ENCODE measurements at places on chromosomes 4 and X. TPM values are rescaled to one million over a fixed set of nuclear protein-coding genes. Genes with fewer than 3 reads are reported as not detected.

The TMEM255A gene
- total RNA-seq = 2.1 TPM

The CT45A10 gene
- total RNA-seq = not detected

DNA sequence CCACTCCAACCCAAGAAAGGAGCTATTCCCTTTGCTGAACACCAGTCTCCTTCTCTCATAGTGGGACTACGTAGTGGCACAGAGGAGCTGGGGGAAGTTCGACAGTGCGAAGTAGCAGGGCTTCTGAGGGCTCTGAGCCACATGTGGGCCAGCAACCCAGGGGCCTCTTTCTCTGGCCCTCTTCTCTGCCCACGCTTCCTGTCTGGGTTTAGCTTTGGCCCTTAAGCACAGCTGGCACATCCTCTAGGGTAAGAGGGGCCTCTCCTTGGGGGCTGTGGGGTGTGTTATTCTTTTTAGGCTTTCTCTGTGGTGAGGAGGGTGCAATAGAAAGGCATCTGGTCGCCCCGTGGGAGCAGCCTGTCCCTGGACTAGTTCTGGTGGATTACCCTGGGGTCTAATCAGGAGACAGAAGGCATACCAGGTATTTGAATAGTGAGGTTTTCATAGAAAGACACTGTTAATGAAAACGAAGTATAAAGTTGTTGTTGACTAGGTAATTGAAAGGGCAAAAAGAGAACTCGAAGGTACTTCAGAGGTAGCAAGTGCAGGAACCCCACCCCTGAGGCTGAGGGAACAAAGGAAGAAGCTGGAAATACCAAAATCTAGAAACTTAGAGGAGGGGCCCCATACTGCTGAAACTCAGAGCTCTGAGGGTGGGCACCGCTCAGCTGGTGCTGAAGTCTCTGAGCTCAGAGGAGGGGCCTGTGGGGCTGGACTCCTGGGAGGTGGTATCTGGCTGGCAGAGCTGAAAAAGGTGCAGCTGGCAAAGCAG, 151.9 kb upstream of the RPS6KA3 start:
- DNase-seq = no peak

GRCh38 chr4:13611283-13611842, 16.2 kb downstream of the BOD1L1 start:
- DNase-seq = no peak

- no peak for DNase-seq
Measured at GRCh38 chrX:39645178-39645895, 452.4 kb downstream of the BCOR start.

DNA sequence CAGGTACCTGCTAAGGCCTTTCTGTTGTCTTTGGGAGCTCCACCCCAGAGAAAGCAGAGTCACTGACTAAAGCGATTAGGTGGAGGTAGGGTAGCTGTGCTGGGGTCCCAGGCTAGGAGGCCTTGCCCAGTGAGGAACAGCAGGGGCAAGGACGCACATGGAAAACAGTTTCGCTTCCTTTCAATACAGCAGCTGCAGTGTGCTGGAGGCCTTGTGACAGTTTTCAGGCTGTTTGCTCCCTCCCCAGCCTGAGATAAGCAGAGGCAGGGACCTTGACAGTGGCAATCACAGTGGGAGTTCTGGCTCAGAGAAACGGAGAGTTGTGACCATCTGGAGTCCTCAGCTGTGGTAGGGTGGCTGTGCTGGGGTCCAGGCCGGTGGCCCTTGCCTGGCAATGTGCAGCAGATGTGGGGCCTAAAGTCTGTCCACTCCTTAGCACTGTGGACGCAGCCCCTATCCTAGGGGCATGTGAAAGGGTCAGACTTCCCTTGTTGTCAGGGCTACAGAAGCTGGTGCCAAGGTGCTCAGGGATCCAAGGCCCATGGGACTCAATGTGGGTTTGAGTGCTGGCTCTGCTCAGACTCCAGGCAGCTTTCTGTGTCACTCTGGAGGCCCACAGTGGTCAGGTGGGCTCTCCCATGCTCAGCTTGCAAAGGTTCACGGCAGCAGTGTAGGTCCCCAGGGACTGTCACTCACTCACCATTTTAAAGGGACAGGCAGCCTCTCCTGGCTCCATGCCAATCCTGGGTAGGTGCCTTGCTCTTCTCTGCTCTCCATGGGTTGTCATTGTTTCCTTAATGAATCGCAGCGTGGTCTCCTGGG, 534.9 kb upstream of the FMR1 start:
- no peak for DNase-seq

DNA sequence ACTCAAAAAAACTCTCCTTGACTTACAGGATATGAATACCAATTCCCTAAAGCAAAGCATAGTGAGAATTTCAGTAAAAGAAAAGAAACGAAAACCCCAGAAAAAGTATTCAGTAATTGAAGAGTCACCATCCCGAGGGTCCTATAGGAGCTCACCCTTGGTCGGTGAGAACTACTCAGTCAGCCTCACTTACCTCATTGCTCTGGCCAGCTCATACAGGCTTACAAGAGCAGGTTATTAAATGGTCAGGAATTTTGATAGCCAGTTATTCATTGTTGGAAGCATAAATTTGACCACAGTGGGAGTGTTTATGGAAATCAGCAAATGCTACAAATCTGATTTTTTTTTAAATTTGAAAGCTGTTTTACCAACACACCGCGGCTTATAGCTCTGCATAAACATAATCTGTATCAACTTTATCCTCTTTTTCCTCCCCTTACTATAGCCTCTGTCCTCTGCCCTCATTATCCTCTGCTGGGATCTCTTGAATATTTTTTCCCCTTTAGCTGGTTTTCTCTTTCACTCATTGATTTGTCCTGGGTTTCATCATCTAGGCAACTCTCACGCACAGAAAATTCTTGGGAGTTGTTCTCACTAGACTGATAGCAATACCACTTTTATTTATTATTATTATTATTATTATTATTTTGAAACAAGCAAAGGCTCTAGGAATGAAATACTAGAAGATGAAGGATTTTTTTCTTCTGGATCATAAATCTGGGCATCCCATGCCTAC, 11.0 kb upstream of the CXCL2 start:
- DNase-seq = no peak
